ENCODE measurements at places on chromosomes 2 and 18.

DNA sequence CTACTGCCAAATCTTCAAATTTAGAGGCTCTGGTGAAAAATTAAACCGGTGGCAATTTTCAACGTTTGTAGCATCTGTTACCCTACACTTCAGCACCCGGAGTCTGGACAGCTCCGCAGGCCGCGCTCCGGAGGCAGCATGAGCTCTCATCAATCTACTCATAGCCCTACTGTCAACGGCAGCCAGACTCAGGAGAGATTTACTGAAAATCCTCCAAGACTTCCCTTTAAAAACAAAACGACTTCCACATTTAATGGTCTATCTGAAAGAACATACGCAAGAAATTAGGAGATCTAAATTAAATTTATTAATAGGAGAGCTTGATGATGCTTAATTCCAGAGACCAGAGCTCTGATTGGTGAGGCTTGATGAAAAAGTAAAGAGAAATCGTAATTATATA, 970 bp upstream of the ADCYAP1 start:
- peaks cover 15% of the 10 kb centered on the region for H3K4me1 ChIP-seq
- no peak overlapping the region for H3K4me3 ChIP-seq
- peaks cover 80% of the 10 kb centered on the region for H3K27me3 ChIP-seq
- peak; percentile 39 for DNase-seq
- H3K36me3 ChIP-seq, result no peaks in the 10 kb centered on the region
- no peak overlapping the region for H3K27ac ChIP-seq

DNA sequence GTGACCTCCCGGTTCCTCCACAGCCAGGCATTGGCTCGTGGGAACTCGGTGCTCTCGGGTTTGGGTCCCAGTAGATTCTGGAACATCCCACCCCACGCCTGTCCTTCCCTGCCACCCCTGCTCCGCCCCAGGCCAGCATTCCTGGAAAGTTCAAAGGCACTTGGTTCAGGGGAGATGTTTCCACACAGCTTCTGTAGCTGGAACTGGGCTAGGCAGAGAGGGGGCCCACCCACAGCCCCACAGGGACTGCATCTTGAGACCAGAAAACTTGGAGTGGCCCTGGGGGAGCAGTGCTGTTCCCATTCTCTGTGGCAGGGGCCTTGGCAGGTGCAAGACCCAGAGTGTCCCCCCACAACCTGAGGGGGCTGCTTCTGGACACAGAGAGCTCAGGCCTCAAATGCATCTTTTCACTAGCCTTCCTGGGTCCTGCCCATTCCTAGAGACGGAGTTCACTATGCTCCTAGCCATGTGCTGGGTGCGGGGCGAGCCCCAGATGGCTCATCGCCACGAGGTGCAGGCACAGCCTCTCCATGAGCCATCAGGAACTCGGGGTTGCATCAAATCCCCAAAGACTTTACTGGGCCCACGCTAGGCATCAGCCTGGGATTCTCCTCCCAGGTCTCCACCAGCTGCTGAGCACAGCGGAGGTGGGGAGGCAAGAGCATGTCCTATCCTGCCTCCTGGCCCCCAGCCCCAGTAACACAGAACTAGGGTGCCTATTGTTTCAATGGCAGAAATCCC, 68.7 kb downstream of the ZFP36L2 start:
- no peaks in the 10 kb centered on the region for H3K27me3 ChIP-seq
- DNase-seq, result no peak

DNA sequence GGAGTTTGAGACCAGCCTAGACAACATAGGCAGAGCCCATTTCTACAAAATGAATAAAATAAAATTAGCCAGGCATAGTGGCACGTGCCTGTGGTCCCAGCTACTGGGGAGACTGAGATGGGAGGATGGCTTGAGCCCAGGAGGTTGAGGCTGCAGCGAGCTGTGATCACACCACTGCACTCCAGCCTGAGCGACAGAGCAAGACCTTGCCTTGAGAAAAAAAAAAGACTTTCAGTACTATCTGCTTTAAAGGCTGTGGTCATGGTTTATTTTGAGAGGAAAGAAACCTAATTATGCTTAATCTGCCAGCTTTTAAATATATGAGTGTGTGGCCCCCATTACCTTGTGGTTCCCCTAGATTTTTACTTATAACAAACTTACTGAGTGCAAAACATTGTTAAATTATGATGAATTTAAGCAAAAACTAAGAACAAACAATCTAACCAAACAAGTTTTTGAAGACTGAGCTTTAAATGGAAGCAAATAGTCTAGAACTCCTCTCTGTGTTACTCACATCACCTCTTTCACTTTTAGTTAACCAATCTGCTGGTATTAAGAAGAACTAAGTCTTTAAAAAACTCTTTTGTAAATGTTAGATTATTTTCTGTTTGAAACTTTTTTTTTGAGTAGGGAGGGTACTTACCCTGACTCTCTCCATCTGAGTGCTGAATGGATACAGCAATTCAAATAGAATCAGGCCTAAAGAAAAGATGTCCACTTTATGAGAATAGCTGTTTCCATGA, 65.4 kb downstream of the EIF2AK3 start:
- no peak overlapping the region for H3K27ac ChIP-seq
- no peak overlapping the region for H3K4me3 ChIP-seq
- no peaks in the 10 kb centered on the region for H3K4me1 ChIP-seq
- DNase-seq, result no peak

- H3K4me1 ChIP-seq, result no peaks in the 10 kb centered on the region
- H3K36me3 ChIP-seq, result no peaks in the 10 kb centered on the region
- no peaks in the 10 kb centered on the region for H3K27me3 ChIP-seq
- H3K4me3 ChIP-seq, result no peak overlapping the region
- no peak for DNase-seq
- no peak overlapping the region for H3K27ac ChIP-seq
These were observed 374.1 kb downstream of the LRATD1 start for GRCh38 chr2:15006667-15007066.

GRCh38 chr18:3499501-3499900, 49.5 kb downstream of the TGIF1 start:
- no peaks in the 10 kb centered on the region for H3K36me3 ChIP-seq
- peak overlapping the region; percentile 49 for H3K4me3 ChIP-seq
- peak; percentile 20 for DNase-seq
- peaks cover 27% of the 10 kb centered on the region for H3K4me1 ChIP-seq
- H3K27ac ChIP-seq, result peak overlapping the region; percentile 36

- no peak overlapping the region for H3K27ac ChIP-seq
- no peak for DNase-seq
- no peaks in the 10 kb centered on the region for H3K4me1 ChIP-seq
- no peaks in the 10 kb centered on the region for H3K36me3 ChIP-seq
- no peak overlapping the region for H3K4me3 ChIP-seq
These were observed 12.5 kb downstream of the NMS start for GRCh38 chr2:100482741-100483140.

GRCh38 chr18:6537475-6537874, 122.8 kb upstream of the L3MBTL4 start:
- no peaks in the 10 kb centered on the region for H3K4me1 ChIP-seq
- no peak for DNase-seq
- H3K27me3 ChIP-seq, result no peaks in the 10 kb centered on the region
- H3K36me3 ChIP-seq, result no peaks in the 10 kb centered on the region
- H3K27ac ChIP-seq, result no peak overlapping the region

DNA sequence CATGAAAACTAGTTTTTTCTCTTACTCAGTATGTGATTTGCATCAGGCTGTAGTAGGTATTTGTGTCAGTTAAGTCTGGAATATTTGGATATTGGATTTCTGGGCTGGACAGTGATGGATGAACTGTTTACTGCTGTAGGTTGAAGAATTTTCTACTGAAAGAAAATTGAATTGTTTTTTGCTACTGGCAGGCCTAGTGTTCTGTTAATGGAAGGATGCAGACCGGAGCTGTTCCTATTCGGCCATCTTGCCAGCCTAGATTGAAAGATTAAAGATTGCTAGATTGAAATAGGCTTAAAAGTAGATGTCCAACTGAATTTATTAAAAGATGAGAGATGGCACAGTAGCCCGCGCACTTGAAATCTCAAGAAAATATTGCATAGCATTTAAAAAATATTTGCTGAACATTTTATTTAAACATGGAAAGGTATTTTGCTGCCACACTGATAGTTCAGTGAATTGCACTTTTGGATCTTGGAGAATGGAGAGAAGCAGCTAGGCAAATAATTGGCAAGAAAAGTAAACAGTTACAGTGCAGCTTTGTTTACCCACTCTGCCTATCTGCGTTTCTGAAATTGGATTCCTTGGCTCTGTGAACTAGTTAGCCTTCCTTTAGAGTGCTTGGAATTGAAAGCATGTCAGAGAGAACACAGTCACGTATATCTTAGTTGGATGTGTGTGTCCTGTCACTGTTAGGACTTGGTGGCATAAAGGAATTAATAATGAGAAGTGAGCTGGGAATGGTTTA, 54.1 kb downstream of the EPB41L5 start:
- no peak for DNase-seq
- H3K4me3 ChIP-seq, result no peak overlapping the region
- H3K36me3 ChIP-seq, result no peaks in the 10 kb centered on the region
- no peak overlapping the region for H3K27ac ChIP-seq
- no peaks in the 10 kb centered on the region for H3K4me1 ChIP-seq

GRCh38 chr2:30223413-30223874, 7.9 kb upstream of the LBH start:
- no peaks in the 10 kb centered on the region for H3K27me3 ChIP-seq
- peaks cover 4% of the 10 kb centered on the region for H3K4me1 ChIP-seq
- H3K27ac ChIP-seq, result no peak overlapping the region
- H3K36me3 ChIP-seq, result no peaks in the 10 kb centered on the region
- no peak for DNase-seq
- H3K4me3 ChIP-seq, result no peak overlapping the region

GRCh38 chr2:46131-46470, 204 bp downstream of the FAM110C start:
- H3K27ac ChIP-seq, result peak overlapping the region; percentile 91
- DNase-seq, result no peak
- H3K4me3 ChIP-seq, result no peak overlapping the region
- peaks cover 8% of the 10 kb centered on the region for H3K4me1 ChIP-seq

DNA sequence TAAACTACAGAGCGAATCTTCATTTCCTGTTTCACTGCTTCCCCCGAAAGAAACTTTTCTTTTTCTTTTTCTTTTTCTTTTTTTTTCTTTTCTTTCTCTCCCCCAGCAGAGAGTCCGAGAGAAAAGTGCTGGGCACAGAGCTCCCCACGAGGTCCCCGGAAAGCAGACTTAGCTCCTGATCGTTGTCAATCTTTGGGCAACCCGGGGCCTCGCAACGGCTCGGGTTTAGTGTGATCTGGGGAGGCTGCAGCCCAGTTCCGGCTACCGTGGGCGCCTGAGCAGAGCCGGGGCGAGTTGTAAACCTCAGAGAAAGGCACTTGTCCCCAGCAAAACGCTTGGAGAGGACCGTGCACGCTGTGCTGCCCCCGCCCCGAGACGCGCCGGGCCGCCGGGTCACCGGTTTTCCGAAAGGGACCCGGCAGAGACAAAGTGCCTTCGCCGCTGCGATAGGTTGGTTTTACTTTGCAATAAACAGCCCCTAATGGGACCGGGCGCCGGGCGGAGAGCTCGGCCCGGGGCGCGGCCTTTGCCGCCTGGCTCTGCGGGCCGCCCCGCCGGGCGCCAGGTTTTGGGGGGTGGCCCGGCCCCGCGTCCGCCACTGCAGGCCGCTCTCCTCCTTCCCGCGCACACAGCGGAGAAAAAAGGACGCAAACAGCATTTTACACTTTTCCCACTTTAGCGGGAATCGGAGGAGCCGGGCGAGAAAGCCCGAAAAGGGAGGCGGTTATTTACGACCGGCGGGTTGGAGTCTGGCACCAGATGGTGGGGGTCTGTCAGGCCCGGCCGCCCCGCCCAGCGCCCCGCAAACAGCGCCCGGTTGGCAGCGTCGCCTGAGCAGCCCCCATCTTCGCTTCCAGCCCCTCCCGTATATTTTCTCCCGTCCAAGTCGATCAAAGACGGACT, 136.0 kb downstream of the INSIG2 start:
- DNase-seq, result no peak
- peaks cover 72% of the 10 kb centered on the region for H3K27me3 ChIP-seq
- peaks cover 14% of the 10 kb centered on the region for H3K4me1 ChIP-seq

DNA sequence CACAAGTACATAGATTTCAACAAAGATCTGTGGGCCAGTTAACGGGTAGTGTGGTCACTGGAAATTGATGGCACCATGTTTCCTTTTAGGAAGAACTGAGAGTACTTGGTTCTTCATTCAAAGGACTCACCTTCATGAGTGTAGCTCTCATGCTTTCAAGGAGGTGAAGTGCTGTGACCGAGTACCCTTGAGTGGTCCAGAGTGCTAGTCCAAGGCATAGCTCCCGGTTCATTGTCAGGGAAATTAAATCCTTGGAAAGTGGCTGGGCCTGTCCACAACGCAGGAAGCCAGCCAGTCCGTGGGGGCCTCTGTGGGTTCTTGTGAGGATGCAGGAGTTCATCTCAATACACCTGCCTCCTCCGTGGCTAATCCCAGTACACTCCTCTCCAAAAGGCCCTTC, 295.1 kb downstream of the GALR1 start:
- no peak overlapping the region for H3K4me3 ChIP-seq
- no peaks in the 10 kb centered on the region for H3K36me3 ChIP-seq
- no peaks in the 10 kb centered on the region for H3K27me3 ChIP-seq
- no peak overlapping the region for H3K27ac ChIP-seq
- no peak for DNase-seq

DNA sequence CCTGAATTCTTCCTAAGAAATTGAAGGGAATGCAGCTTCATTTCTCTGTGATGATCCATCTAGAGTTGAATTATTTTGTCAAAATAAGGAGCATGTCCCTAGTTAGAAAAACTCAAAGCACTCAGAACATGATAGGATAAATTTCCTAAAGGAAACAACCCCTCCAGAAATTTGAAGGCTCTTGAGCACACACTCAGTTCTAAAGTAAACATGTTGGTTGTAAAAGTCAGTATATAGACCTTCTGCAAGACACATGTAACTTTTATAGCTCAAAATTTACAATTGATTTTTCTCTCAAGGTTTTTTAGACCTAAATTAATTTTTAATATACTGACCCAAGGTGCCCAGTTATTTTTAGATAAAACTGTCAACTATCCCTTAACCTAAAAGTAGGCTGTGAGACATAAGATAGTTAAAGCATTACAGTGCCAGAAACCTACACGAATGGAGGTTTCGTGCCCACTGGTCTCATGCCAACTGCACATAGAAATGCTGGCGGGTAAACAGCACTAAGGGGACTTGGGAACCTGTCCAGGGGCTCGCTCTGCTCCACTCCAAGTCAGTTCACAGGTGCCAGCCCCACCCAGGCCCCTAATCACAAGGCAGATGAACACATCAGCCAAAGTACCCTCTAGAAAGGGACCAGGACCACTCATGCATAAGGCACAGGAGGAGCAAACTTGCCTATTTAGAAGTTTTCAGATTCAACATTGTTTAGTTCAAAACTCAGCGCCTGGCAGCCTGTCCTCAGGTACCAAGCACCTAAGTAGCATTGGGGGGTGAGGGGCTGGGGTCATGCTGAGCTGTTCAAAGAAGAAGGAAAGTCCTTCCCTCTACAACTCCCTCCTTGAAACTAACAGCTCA, 106.5 kb downstream of the SMC6 start:
- no peak overlapping the region for H3K27ac ChIP-seq
- no peak overlapping the region for H3K4me3 ChIP-seq
- DNase-seq, result no peak
- H3K36me3 ChIP-seq, result no peaks in the 10 kb centered on the region
- H3K4me1 ChIP-seq, result peaks cover 21% of the 10 kb centered on the region

All from adrenal gland (tissue), 19 donors.